ENCODE measurements at places on chromosomes 7 and 10. TPM values are rescaled to one million over a fixed set of nuclear protein-coding genes. Genes with fewer than 3 reads are reported as not detected.

Gene SPDYE16
- 0.15 TPM for total RNA-seq

Gene NACAD
- total RNA-seq: 0.10 TPM

Gene CNNM1
- not detected for total RNA-seq

Gene CAV1
- total RNA-seq: 4.5 TPM

Gene SRRM3
- not detected for total RNA-seq

- no peak for DNase-seq
These were observed 33.5 kb downstream of the SLC37A3 start for GRCh38 chr7:140364819-140365218.

- peak; percentile 47 for DNase-seq
These were observed 141.9 kb upstream of the MKI67 start for GRCh38 chr10:128268015-128268722.

GRCh38 chr10:123558651-123559050, 107.5 kb upstream of the GPR26 start:
- DNase-seq: no peak

DNA sequence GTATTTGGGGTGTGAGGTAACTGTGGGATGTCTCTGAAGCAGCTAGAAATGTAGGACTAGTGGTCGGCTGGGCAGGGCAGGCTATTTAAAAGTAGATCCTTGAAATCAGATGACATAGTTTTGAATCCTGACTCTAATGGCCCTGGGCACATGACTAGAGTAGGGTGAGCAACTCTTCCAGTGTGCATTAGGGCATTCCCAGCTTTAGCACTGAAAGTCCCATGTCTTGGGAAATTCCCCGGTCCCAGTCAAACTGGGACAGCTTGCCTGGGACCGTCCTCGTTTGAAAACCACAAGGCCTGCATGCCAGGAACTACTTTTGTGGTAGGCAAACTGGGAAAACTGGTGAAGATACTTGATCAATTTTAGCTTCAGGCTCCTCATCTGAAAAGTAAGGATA, 255.3 kb downstream of the PTEN start:
- DNase-seq: no peak

DNA sequence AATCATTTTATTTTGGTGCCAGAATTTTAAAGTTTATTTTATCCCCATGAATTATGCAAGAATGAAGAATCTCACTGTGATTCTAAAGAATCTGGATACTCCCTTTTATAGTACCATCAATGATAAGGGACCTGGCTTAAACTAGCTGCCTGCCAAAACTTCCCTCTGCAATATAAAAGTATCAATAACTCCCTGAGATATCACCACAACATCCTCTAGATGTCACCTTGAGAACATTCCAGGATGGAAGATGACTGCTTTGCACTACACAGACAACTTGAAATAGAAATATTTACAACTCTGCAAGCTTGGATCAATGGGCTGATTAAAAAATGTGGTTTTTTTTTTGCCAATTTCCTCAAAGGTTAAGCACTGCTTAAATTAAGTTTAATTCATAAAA, 142.1 kb downstream of the SLC25A13 start:
- DNase-seq: no peak

GRCh38 chr7:51689547-51689946, 372.9 kb upstream of the COBL start:
- no peak for DNase-seq

DNA sequence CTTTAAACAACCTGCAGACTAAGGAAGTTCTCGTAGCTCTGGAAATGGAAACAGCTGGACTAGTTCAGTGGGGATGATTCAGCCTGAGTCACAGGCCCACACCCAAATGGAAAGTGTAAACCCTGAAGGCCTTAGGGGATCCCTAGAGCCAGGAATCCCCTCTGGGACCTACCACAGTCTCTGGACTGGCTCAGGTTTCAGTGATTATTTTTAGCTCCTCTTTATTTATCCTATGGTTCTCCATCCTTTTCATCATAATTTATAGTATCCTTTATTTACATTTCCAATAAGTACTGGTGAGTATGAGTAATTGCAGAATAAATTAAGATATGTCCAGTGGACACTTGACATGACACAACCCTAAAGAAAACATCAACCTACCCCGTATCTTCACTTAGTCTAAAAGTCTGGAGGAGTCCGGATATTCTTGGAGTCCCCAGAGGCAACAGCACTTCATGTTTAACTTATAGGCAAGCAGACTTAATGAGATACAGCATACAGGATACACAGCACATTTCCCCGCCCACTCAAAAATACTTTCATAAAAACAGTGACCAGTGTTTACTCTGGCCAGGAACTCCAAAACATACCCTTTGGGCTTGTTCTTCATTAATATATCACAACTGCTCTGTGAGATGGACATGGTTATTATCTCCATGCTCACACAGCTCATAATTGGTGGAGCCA, 28.4 kb upstream of the SEMA3E start:
- peak; percentile 71 for DNase-seq

DNA sequence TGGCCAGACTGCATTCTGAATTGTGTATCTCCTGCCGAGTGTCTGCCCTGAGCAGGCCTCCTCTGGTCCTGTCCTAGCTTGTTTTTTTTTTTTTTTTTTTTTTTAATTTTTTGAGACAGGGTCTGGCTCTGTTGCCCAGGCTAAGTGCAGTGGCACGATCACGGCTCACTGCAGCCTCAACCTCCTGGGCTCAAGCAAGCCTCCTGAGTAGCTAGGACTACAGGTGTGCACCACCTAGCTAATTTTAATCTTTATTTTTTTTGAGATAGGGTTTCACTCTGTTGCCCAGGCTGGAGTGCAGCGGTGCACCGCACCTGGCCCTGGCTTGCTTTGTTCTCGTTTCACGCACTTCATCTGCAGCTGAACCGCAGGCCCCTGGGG, 23.5 kb downstream of the COL26A1 start:
- DNase-seq: no peak
